ENCODE measurements at places on chromosomes 7 and 10.

GRCh38 chr10:15238555-15239335 is 70.3 kb upstream of the NMT2 start:
- DNase-seq: no peak

GRCh38 chr7:127976056-127976737 is 55.0 kb downstream of the LRRC4 start:
- DNase-seq: no peak

GRCh38 chr7:91353848-91354247 is 89.6 kb downstream of the FZD1 start:
- no peak for DNase-seq

DNA sequence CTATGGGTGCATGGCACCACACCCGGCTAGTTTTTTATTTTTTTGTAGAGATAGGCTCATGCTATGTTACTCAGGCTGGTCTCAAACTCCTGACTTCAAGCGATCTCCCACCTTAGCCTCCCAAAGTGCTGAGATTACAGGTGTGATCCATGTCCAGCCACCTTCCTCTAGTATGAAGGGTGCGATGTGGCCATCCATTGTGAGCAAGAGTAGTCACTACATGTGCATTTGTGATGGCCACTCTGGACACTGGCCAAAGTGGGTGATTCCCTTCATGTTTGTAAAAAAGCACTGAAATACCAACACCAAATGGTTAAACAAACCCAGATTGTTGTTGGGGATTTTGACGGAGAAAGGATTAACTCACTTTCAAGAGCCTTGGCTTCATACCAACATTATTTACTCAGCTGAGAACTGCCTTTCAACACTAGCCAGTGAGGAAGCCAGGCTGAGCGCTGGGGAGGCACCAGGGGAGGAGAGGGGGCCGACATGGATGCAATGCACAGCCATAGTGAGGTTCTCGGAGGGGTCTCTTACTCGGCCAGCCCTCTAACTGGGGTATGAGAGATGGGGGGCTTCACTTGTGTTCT is 198.1 kb upstream of the LYZL2 start:
- DNase-seq: no peak

GRCh38 chr10:72694476-72695369 is 2.8 kb downstream of the MCU start:
- no peak for DNase-seq

GRCh38 chr10:101219946-101220451 is 9.3 kb downstream of the LBX1 start:
- DNase-seq: no peak

DNA sequence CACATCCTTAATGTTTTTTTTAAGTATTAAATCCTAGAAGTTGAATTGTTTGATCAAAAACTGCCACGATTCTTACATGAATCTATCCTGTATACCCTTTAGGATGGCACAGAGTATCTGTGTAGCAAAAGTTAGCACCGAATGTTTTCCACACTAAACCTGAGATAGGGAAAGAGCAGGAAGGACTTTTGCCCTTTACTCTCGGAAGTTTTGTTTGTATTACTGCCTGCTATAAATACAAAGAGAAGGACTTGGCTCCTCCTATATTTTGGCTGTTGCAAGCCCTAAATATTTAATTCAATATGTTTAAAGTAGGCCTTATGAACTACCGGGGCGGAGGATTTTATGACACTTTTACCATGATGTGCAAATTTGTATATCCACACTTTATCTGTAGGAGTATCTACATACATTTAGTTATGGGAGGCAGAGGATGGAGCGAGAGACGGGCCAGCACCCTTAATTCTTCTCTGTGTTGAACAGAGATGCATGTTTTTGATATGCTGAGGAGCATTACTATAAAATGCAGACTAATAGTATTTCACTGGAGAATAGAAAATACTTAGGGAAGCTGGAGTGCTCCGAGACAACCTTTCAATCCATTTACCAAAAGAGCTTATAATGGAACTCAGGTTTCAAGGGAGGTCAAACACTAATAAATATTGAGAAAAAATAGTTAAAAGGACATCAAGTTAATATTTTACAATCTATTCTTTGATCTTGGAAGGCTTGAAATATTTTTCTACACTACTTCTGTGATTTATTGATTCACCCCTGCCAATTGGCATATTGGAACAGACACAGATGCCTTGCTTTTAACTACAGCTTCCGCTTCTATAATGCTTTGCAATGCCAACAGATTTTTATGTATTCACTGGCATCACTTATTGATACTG is 97.4 kb downstream of the CHN2 start:
- no peak for DNase-seq

DNA sequence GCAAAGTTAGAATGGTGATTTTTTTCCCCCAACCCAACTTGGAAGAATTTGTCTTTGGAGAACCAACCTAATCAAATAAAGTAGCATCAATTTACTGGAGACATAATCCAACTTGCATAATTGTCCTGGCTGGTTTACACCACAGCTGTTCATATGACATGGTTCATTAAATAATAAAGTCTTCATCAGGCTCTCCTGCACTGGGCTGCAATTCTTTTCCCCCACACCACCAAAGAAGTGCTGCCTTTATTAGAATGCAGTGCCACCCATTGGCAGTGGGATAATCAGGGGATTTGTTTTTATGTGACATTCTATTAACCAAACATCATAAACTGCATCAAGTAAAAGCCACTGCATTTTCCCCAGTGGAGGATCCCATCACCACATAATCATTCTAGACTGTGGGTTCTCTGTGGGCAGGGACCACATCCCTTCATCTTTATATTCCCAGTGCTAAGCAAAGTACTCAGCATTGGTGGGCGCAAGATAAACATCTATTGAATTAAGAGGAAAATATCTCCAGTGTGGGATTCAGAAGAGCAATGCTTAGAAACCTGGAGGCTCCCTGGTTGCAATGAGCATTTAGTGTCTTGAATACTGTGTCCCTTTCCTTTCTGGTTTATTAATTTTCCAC is 322.0 kb downstream of the KCNMA1 start:
- DNase-seq: no peak

- no peak for DNase-seq
These were observed 9.8 kb upstream of the TOMM7 start for GRCh38 chr7:22832401-22832800.

- DNase-seq: no peak
These were observed 203.0 kb downstream of the HIBADH start for GRCh38 chr7:27459731-27460053.

GRCh38 chr10:49620841-49621378 is 7.1 kb downstream of the CHAT start:
- no peak for DNase-seq
